ENCODE measurements at places on chromosomes 12 and 14. TPM values are rescaled to one million over a fixed set of nuclear protein-coding genes. Genes with fewer than 3 reads are reported as not detected.

KSR2 gene
- not detected for total RNA-seq

SLCO1B1 gene
- total RNA-seq: not detected

HPD gene
- 0.52 TPM for total RNA-seq

TECPR2 gene
- total RNA-seq: 8.9 TPM

ANO4 gene
- total RNA-seq: 5.8 TPM

PXMP2 gene
- 27.5 TPM for total RNA-seq

KIF26A gene
- 1.2 TPM for total RNA-seq

SRSF5 gene
- total RNA-seq: 153 TPM

MGST1 gene
- total RNA-seq: 171 TPM

SLC8A3 gene
- total RNA-seq: 1.4 TPM

ANKS1B gene
- total RNA-seq: 0.32 TPM

A2M gene
- total RNA-seq: 566 TPM

NELL2 gene
- total RNA-seq: not detected

MYO1A gene
- total RNA-seq: not detected

DDX51 gene
- 6.1 TPM for total RNA-seq

FIGNL2 gene
- total RNA-seq: 0.13 TPM

POTEM gene
- total RNA-seq: not detected

MYH6 gene
- not detected for total RNA-seq

LGR5 gene
- total RNA-seq: not detected

LACRT gene
- not detected for total RNA-seq

BATF gene
- not detected for total RNA-seq

AQP2 gene
- not detected for total RNA-seq

NRL gene
- total RNA-seq: 1.0 TPM

LTBP2 gene
- total RNA-seq: 110 TPM

KRT77 gene
- total RNA-seq: not detected

KRT3 gene
- not detected for total RNA-seq

CCDC175 gene
- not detected for total RNA-seq

AMN gene
- 0.08 TPM for total RNA-seq

SYNDIG1L gene
- 2.5 TPM for total RNA-seq

Data from epithelial cell of alveolus of lung (primary cell).